ENCODE measurements at places on chromosomes 3 and 15.

- DNase-seq, result no peak
These were observed 123.5 kb downstream of the UNC13C start for GRCh38 chr15:54101664-54102270.

DNA sequence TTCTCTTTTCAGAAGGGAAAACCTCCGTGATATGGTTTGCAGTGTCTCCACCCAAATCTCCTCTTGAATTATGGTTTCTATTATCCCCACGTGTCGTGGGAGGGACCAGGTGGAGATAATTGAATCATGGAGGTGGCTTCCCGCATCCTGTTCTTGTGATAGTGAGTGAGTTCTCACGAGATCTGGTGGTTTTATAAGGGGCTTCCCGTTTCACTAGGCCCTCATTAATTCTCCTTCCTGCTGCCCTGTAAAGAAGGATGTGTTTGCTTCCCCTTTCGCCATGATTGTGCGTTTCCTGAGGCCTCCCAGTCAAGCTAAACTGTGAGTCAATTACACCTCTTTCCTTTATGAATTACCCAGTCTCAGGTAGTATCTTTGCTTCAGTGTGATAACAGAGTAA is 692.7 kb upstream of the GRM7 start:
- no peak for DNase-seq

GRCh38 chr3:4419920-4420319 is 47.1 kb downstream of the SUMF1 start:
- no peak for DNase-seq

GRCh38 chr3:195558602-195559001 is 15.5 kb upstream of the PPP1R2 start:
- peak; percentile 75 for DNase-seq

DNA sequence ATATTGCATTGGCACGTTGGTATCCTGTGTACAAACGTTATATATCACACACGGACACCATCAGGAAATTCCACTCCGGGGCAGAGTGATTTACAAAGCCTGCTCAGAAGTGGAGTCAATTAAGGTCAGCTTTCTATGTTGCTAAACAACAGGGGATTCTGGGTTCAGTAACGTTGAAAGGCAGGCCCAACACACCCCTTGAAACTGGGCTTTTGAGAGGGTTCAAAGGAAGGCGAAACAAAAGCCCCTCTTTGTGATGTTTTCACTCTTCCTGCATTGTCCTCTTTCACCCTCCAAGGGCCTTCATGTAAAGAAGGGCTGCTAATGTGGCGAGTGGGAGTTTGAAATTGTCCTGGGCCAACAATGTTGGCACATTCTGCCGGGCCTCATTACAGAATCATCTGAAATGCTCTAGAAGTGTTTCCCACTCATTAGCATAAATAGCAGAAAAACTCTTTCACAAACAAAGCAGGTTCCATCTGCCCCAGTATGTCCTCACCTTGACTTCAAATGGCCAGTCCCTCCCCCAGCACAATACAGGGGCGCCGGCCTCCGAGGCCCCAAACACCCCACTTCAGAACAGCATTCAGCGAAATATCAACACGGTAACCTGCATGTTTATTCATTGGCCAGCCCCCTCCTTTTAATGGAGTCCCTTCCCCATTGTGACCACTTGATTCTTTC is 76.4 kb downstream of the HES1 start:
- no peak for DNase-seq

DNA sequence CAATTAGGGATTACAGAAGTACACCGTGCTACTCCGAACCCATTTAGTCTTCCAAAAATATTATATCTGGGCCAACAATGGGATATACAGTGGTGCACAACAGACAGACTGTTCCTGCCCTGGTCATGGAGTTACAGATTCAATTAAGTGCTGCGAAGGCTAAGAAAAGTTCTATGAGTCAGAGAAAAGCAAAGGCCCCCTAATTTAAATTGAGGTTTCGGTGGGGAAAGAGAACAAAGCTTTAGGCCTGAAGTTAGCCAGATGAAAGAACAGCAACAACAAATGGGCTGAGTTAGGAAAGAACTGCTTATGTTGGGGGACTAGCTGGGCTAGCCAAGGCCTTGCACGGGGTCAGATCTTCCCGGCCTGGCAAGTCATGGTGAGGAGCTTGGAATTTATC is 131.8 kb downstream of the MDFIC2 start:
- DNase-seq, result no peak

DNA sequence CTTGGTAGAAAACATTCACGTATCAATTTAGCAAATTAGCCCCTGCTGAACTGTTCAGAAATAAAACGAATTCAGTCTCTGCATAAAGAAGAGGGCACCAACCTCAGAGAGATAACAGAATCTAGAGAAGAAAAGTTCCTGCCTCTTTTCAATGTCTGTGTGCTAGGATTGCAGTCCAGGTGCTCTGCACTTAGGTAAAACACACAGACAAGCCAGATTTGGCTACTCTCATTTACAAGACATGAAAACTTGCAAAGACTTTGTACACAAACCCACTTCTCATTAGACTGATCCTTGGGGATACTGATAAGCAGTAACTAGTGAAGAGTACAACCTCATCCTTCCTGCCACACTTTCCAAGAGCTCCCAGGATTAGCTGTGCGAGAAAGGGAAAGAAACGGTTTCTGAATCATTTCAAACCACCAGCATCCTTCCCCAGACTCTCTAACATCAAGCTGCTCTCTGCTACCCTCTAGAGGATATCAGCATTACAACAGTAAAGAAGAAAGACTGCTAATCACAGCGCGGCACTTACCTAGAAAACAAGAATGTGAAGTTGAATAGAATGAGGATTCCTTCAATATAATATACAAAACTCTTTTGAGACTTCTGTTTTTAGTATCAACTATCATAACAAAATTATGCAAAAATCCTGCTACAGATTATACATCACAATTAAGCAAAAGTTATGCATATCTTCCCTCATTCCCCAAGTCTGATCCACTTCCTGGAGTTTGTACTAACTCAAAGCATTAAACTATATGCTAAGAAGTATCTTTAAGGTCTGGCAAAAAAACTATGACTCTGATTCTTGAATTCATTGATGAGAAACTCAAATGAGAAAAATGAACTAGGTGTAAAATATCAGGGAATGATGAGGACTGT is 306.4 kb downstream of the MAGI1 start:
- DNase-seq, result peak; percentile 69

GRCh38 chr3:47799733-47800132 is 3.2 kb upstream of the DHX30 start:
- DNase-seq, result peak; percentile 61

- DNase-seq, result no peak
These were observed 28.0 kb upstream of the PTX3 start for GRCh38 chr3:157408499-157409149.

- peak; percentile 93 for DNase-seq
These were observed 9.1 kb upstream of the SLC9C1 start for GRCh38 chr3:112302881-112303763.

- DNase-seq, result no peak
These were observed 285.2 kb upstream of the MME start for GRCh38 chr3:154794814-154795445.

DNA sequence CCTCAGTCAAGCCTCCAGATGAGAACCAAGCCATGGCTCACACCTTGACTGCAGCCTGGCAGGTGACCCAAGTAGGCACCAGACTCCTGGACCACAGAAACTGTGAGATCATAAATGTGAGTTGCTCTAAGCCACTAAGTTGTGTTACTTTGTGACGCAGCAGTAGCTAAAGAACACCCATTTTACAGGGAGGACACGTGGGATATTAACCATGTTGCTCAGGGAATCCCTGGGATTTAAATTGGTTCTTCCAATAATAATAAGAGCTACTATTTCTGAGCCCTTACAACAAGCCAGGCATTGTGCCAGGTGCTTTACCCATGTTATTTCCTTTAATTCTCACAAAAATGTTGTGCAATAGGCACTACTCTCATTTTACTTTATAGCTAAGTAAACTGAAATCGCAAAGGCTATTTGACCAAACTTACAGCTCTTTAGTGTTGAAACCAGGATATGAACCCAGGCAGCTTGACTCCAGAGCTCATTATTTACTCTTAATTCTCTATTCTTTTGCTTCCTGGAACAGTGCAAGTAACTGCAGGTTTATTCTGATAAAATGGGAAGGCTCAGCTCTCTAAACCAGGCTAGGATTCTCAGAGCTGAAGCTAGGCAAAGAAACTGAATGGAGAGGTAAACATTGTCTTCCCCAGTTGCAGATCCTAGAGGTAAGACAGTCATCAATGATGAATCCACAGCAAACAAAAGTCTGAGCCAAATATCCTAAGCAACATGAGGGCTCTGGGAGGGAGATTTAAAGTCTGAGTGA is 294.4 kb downstream of the KBTBD8 start:
- DNase-seq, result no peak

DNA sequence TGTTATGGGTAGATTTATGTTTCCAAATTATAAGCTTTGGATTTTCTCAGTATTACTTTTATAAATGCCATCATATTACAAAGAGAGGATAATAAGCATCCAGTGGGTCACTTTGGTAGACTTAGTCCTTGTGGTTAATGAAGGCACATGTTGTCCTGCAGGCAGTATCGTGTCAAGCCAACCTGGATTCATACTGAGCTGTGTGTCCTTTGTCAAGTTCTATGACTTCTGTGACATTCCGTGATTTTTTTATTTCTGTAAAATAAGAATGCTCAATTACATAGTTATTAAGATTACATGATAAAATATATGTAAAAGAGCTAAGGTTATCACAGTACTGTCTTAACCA is 257.7 kb downstream of the RBMS3 start:
- DNase-seq, result no peak

Measured in SK-MEL-5 (cell line).